T-helper 2 cell treated with Interferon-gamma antibody and Interleukin-4, amounts not matched to agents 100 ng/mL and 5 ng/mL, for 36 hours (primary cell): ENCODE measurements at places on chromosomes 6 and 20. TPM values are rescaled to one million over a fixed set of nuclear protein-coding genes. Genes with fewer than 3 reads are reported as not detected.

Gene DDO
- total RNA-seq, result not detected in 2 replicates

Gene FARS2
- total RNA-seq, result 19.5 and 20.3 TPM in 2 replicates

Gene PHACTR1
- 0.11 and 0.91 TPM in 2 replicates for total RNA-seq

Gene GJA10
- total RNA-seq, result 0.14 TPM in 1 of 2 replicates, not detected in the other

Gene ANGPT4
- not detected in 2 replicates for total RNA-seq

Gene CNR1
- total RNA-seq, result not detected in 2 replicates

Gene ZNF391
- total RNA-seq, result 0.39 TPM in 2 replicates

Gene OPRM1
- total RNA-seq, result not detected in 2 replicates

Gene UST
- total RNA-seq, result 0.25 and 0.36 TPM in 2 replicates

Gene NKX2-2
- not detected in 2 replicates for total RNA-seq

Gene TXLNB
- 0.36 and 0.55 TPM in 2 replicates for total RNA-seq

Gene COL9A1
- not detected in 2 replicates for total RNA-seq

Gene CCM2L
- not detected in 2 replicates for total RNA-seq
